RCC 7860 (cell line): ENCODE measurements at places on chromosomes 7 and 10.

DNA sequence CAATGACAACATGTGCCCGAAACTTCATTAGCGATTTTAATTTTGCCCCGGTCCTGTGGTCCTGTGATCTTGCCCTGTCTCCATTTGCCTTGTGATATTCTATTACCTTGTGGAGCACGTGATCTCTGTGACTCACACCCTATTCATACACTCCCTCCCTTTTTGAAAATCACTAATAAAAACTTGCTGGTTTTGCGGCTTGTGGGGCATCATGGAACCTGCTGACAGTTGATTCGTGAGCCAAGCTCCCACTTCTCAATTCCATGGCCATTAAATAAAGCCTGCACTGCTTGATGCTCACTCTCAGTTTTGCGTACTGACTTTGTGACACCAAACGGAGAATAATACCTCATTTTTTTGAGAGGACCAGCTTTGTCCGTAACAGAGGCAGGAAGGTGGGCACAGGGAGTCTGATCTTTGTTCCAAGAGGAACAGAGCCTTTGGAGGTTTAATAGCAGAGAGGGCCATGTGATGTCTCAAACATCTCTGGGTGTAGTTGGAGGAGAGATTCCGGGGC, 3.8 kb upstream of the ADAMTS14 start:
- DNase-seq, result no peak

DNA sequence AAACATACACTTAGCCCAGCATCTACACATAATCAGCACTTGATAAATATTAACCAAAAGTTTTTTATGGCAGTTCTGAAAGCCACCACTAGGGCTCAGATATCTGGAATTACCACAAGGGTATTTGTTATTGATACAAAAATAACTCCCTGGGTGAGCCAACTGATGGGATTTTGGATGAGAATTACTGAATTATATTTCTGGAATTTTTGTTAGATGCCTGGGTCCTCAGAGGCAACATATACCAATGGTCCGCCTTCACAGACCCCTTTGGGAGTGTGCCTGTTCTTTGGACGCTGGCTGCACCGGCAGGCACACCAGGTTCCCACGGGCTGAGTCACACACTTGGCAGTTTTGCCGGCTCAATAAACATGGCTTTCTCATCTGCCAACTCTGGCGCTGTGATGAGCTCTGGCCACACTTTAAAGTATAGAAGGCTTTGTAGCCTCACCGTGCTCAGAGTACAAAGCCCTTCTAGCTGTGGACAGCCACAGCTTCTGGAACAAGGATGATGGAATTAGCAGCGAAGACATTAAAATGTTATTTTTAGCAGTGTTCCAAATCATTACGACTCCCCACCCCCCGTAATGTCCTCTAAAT, 24.5 kb upstream of the EEPD1 start:
- peak; percentile 81 for DNase-seq

DNA sequence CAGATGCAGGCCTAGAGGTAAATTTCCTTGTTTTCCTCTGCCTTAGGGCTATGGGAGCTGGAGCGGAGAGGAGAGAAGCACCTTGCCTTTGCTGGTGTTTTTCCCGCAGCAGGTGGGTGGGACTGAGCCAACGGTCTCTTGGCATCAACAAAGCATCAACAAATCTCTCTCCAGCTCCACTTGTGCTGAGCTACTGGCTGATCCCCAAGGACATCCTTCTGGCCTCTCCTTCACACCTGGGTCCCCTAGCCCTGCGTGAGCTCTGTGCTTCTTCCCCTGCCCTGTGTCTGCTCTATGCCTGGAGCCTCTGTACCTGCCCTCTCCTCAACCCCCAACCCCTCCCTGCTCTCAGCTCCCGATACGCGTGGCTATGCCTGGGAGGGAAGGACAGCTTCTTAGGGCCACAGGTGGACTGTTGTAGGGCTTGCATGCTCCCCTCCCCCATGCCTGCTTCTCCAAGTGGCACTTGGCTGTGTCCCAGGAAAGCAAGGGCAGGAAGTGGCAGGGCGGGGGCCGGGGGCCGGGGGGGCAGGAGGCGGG, 3.2 kb upstream of the CLDN4 start:
- DNase-seq, result peak; percentile 88

DNA sequence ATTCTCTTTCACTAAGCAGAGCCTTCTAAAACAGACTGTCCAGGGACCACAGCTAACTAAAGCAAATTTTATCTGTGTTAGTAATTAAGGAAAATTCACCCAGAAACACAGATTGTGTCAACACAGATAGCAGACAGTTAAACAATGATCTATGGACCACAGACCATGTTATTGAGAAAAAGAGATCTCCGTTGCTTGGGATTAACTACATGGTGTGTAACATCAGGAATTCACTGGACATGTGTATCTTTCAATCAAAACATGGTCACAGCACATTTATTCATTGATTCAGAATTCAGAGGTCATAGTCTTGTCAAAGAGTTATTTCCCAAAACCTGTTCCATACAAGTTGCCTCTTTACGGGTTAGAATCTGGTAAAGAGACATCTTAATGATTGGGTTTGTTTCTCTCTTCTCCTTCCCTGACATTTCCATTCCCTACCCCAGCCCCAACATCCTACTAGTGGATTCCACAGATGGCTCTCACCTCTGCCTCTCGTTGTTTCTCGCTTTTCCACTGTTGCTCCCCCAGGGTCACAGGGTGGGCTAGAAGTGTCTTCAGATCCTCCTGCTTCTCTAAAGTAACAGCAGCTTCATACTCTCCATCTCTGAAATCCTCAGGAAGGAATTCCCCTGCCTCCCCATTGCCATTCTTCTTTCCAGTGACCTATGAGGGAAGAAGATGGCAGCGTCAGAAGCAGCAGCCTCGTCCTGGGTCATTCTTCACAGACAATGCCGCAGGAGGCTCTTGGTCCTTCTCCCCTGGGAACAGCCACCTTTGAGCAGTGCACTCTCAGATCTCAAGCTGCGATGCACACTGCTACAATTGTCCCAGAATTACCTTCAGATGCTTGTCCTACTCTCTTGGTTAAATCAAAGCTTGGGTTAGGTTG, 958 bp downstream of the ANKRD1 start:
- peak; percentile 32 for DNase-seq

DNA sequence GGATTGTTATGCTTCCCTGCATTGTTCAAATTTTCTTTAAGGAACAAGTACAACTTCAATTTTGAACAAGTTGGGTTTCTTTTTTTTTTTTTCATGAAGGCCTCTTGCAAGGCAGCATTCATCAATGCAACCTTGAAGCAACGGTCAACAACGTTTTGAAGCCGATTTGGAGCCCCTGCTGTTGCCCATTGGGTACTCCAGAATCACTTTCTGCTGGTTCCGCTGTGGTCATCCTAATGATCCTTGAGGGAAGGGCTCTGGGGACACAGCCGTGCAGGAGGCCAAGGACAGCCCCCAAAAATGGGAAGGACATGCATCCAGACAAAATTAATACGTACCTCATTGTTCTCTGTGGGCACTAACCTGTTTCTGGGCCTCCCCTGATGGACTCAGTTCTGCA, 84.6 kb upstream of the MGMT start:
- DNase-seq, result no peak

GRCh38 chr7:10939237-10939910, 34.3 kb upstream of the PHF14 start:
- DNase-seq, result no peak

DNA sequence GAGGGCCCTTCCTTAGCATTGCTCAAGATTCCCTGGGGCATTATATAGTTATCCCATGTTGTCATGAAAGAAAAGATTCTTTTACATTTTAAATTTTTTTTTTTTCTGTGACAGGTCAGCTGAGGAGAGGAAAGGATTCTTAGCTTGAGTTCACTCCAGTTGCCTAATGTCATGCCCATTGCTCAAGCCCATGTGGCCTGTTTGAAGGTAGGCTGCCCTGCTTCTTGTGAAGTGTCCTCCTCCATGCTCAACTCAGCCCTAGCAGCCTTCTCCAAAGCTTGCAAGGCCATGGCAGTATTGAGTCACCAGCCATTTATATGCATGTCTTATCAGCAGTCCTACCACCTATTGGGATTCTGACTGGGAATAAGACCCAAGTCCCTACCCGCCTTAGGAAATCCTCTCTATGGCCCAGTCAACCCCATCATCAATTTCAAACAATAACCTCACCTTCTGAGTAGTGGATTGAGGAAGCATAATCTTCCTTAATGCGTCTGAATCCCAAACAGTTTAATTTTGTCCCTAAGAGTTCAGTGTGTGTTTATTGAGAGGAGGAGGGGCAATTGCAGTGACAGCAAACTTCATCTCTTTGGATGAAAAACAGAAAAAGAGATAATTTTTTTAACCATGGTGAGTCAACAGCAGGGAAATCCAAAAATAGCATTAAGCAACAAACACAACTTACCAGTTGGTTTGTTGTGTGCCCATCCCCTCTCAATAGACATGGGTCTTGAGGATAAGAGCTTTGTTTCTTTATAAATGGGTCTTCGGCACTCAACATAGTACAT, 38.6 kb upstream of the WASL start:
- DNase-seq, result no peak

- DNase-seq, result no peak
Measured at GRCh38 chr10:109089779-109090178, 833.5 kb downstream of the XPNPEP1 start.

DNA sequence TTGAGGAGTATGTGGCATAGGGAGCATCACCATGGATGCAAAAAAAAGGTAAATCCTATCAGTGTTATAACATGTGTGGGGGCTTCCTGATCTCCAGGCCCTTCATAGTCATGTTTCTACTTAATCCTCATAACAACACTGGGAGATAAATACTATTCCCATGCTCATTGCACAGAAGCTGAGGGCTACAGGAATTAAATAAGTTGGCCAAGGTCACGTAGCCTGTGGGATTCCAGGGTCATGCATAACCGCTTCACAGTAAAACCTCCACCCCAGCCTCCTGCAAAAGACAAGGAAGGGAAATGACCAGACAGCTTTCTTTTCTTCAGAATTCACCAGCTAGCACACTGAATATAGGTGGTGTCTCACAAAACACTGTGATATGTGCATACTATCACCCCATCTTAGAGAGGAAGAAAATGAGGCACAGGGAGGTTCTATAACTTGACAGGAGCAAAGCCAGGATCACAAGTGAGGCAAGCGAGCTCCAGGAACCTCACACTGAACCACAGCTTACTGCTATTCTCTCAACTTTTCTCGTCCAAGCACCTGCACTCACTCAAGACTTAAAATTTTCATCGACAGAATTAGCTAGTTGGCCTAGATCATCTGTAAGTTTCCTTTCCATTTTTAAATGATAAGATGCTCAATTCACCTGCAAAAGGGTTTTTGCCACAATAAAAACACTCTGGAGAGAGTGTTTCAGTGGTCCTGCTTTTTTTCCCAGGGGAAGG, 13.4 kb downstream of the JAZF1 start:
- DNase-seq, result peak; percentile 23

GRCh38 chr7:100490483-100491191, 6.9 kb downstream of the NYAP1 start:
- no peak for DNase-seq

DNA sequence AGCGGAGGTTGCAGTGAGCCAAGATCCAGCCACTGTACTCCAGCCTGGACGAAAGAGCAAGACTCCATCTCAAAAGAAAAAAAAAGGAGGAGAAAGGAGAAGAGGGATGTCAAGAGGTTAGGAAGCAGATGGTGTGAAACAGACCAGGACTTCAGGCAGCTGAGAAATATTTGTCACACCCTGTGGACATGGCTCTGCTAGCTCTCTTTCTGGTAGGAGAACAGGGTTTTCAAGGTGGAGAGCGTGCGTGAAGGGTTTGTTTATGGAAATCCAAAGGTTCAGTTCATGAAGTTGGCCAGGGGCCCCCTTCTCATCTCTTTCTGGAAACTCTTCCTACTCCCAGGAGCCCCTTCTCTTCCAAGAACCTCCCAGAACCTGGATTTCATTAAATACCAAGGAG, 110.8 kb upstream of the GALNT17 start:
- no peak for DNase-seq

DNA sequence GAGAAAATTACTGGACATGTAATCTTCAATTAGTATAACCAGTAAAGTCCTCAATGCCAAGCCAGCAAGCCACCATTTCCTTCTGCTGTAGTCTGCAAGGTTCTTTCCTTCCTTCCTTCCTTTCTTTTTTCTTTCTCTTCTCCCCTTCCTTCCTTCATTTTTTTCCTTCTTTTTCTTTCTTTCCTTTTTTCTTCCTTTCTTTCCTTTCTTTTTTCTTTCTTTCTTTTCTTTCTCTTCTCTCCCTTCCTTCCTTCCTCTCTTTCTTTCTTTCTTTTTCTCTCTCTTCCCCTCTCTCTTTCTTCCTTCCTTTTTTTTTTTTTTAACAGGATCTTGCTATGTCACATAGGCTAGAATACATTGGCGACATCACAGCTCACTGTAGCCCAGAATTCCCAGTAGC, 369.8 kb downstream of the SEMA3D start:
- DNase-seq, result no peak

GRCh38 chr7:144454-144826, 47.9 kb upstream of the FAM20C start:
- DNase-seq, result no peak

DNA sequence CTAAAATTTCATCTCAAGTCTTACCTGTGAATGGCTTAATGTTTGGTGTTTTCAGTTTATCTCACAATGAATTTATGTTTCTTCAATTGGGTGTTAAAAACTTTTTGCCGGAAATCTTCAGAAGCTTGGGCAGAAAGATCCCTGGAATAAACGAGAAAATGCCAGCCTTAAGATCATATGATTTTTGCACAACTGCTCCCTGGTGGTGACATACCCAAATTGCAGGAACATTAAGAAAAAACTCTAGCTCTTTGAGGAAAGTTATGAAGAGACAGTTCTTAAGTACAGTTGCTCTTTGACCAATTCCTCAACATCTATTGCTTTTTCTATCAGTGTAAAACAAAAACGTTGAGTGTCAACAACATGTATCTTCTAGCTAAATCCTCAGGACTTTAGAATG, 48.2 kb upstream of the CREB5 start:
- peak; percentile 12 for DNase-seq

GRCh38 chr10:32326119-32326518, 20.8 kb downstream of the EPC1 start:
- DNase-seq, result no peak

DNA sequence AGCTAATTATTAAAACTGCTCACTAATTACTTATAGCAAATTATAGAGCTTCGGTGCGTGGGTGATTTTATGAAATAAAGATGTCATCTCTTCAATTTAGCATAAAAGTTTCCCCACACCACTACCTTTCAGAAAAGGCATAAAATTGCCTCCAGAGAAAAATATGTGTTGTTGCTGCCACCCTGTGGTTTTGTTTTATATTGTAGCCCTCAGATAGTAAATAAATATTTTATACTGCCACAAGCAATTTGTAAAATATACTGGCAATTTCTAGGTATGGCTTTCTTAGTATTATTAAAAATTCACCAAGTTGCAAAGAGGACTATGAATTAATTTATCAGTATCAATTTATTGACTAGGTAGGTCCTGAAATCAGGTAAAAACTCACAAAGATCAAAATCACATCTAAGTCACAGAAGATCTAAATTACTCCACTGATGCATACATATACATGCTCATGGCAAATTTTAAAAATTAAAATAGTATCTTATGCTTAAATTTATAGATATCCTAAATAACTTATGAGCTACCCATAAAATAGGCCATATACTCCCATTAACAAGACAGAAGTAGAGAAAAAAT, 26.5 kb downstream of the ASNS start:
- peak; percentile 26 for DNase-seq

- no peak for DNase-seq
Measured at GRCh38 chr7:18619311-18619710, 123.8 kb downstream of the HDAC9 start.

- no peak for DNase-seq
Measured at GRCh38 chr10:26802527-26802926, 58.2 kb downstream of the ABI1 start.
